ENCODE measurements at places on chromosomes 6 and 20. TPM values are rescaled to one million over a fixed set of nuclear protein-coding genes. Genes with fewer than 3 reads are reported as not detected.

RNF114 gene
- 119 TPM for total RNA-seq

IRAK1BP1 gene
- total RNA-seq: 1.5 TPM

UQCC2 gene
- 238 TPM for total RNA-seq

DNA sequence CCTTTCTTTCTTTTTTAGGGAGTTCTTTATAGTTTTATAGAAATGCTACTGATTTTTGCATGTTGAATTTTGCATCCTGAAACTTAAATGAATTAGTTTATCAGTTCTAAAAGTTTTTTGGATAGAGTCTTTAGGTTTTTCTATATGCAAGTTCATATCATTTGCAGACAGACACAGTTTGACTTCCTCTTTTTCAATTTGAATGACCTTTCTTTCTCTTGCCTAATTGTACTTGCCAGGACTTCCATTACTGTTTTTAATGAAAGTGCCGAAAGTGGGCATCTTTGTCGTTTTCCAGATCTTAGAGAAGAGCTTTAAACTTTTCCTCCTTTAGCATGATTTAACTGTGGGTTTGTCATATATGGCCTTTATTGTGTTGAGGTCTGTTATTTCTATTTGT, 21.1 kb upstream of the EDN1 start:
- DNase-seq: no peak

- DNase-seq: no peak
Observed at GRCh38 chr20:36167902-36168503, 13.5 kb downstream of the EPB41L1 start.

DNA sequence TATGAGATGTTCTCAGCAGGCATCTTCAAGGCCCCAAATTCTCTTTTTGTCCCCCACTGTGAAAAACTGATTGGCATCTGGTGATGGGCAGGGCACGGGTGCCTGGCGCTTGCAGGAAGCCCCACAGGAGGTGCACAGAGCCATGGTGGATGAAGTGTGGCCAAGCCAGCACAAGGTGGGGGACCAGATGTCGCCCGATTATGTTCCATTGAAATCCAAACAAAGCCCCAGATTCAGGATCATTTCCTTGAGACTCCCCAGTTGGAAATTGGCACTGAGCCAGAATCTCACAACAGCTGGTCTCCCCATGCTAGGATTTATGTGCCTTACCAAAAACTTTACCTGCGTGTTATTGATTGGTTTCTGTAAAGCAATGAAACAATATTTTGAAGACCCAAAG, 186.1 kb downstream of the ADAT2 start:
- no peak for DNase-seq

DNA sequence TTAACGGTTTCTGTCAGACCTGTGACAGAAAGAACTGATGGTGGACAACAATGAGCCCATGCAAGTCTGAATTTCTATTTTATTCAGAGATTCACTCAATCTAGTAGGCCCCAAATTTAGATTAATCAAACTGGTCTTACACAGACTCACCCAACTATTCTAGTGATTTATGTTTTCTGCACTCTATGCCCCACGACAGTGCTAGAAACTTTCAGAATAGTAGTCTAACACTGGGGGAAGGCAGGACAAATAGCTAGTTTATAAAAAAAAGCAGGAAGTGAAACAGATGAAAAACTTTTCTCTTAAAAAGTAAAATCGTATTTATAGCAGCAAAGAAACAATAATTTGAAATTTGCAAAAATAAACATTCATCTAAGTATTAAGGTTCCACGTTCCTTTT, 5.0 kb downstream of the TCP11 start:
- no peak for DNase-seq

DNA sequence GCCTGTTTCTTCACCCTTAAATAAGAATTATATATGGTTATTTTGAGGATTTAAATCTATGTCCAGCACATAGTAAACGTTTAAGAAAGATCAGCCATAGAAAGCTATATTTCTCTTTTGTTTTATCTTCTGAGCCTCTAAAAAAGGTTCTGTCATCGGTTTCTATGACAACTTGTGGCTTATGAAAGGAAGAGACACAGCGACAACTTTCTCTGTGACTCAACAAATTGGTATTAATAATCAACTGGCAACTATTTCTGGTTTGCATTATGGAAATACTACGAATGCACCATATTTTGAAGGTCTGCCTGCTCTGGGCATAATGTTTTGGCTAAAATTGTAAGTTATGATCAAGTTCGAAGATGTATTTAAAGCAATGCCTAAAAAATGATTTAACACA, 751.0 kb downstream of the CD109 start:
- no peak for DNase-seq

- DNase-seq: peak; percentile 23
Observed at GRCh38 chr20:51220293-51220706, 197.4 kb upstream of the KCNG1 start.

DNA sequence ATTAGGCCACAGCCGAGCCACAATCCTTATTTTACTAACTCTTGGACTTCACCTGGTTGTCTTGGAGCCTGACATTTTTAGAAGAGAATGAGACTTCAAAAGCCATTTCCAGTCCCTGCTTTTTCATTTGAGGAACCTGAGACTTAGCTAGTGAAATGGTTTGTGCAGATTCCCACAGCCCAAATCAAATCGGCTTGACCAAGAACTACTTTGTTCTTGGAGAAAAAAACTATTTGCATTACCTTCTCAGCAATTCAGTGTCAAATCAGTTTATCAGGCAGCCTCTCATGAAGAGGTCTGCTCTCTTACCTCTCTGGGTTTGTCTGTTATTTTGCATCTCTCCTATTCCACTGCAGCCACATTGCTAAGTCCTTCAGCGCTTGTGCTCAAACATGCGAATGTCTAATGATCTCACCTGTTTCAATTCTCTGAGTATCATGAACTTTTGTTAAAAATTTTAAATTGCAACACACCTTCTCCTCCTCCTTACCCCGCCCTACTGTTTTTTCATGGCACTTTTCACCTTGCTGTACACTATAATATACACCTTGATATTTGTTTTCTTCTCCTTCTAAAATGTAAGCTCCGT, 573 bp upstream of the IFNGR1 start:
- DNase-seq: no peak

DNA sequence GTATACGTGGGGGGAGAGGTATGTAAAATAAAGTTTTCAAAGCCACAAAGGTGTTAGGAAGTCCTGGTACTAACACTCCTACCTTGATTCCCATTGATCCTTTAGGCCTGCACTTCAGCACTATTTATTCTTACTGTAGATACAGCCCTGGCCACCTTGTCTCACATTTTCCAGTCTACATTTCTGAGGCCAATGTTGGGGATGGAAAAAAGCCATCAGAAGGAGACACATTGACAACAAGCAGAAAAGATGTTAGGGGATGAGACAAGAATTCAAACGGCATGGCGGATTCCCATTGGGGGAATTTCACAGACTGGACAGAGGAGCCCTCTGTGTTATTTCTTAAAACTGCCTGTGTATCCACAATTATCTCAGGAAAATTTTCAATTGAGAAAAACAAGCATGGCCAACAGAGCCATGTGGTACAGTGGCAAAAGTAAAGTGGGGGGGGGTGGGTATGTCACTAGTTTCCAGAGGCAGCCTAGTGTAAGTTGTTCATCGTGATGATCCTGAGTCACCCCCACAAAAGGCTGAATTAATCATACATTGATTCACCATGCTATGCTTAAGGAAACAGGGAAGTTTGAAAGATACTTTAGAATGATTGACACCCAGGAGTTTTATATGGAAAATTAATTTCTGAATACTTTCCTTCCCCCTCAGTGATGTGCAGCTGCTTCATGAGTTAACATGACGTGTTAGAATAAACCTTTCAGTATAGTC, 40.5 kb downstream of the RREB1 start:
- DNase-seq: no peak

All from HepG2 (cell line).